ENCODE measurements at places on chromosomes 4 and X.

DNA sequence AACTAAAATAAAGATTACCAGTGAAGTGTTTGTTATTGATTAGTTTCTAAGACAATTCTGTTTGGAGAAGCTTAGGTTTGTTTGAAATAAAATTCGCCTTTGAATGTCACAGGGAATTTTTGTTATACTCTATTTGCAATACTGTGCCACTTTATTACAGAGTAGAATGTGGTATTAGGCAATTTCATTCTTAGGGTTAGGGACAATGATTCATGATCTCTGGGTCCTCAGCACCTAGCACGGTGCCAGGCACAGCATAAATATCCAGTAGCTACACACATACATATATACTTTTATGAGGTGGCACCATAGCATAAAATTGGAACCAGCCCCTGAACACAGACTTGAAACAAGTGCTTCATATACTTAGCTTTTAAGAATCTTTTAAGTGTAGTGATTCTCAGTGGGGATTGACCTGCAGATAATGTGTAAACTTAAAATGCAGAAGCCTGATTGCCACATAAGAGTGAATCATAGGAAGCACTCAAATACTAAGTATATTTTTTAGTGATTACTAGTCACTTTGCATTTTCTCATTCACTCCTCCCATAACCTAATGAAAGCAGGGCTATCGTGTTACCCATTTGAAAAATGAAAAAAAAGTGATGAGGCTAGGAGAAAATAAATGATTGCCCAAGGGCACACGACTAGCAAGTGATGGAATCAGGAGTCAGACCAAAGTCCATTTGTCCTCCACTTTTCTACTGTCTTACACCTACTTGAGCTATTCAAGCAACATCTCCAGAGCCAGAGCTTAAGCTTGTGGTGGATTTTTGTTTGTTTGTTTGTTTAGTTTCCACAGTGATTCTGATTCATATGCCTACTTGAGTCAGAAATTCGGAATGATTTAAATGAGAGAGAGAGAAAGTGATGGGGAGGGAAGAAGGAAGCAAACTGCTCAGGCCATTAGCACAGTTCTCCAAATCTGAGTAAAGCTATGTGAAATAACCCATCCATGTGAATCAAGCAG, 366.0 kb upstream of the FGF13 start:
- DNase-seq, result no peak

DNA sequence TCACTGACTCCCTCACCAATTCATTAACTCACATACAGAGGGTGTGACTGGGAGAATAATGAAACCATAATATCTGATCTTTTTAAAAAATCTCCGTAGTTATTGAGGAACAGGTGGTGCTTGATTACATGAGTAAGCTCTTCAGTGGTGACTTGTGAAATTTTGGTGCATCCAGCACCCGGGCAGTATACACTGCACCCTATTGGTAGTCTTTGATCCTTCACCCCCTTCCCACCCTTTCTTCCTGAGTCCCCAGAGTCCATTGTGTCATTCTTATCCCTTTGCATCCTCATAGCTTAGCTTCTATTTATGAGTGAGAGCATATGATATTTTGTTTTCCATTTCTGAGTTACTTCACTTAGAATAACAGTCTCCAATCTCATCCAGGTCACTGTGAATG, 1143.8 kb downstream of the PCDH19 start:
- no peak for DNase-seq

DNA sequence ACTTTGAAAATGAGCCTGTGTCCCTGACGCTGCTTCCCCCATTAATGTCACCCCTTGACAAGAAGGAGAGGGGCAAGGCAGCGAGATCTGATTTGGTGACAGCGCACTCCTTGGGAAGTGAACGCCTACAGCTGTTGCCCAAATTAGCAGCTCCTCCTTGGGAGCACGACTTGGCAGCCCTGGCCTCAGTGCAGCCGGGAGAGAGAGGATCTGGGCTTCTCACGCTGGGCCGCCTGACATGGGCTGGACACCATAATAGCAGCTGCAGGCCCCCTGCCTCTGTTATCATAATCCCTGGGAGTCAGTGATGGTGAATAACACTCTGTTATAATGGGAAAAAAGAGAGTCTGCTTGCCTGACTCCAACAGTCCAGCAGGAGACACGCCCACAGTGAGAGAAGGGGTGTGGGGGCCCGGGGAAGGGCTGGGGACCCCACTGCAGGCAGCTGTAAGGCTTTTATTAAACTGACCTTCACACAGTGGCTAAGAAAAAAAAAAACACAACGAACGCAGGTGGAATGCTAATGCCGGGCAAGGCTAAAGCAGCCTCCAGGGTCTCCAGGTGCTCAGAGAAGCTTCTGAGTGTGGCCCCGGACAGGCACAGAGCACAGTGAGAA, 73.3 kb downstream of the PSAPL1 start:
- DNase-seq, result no peak

GRCh38 chr4:17560065-17560673, 16.8 kb upstream of the LAP3 start:
- no peak for DNase-seq

DNA sequence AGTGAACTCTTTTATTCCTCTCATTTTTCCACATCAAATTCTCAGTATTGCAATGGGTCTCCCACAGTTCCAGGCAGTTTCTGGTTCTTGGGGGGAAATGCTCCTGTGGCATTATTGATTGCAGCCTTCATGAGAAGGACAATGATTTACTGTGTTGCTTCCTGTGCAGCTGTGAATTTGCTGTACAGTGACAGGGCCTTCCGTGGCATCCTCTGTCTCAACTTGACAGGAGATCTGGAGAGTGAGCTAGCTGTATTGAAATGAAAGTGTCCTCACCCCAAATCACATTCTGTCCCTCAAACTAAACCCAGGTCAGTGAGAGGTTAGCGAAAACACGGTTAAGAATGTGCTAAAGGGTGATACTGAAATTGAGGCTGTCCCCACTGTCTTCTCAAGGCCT, 77.1 kb upstream of the ATOH1 start:
- no peak for DNase-seq

DNA sequence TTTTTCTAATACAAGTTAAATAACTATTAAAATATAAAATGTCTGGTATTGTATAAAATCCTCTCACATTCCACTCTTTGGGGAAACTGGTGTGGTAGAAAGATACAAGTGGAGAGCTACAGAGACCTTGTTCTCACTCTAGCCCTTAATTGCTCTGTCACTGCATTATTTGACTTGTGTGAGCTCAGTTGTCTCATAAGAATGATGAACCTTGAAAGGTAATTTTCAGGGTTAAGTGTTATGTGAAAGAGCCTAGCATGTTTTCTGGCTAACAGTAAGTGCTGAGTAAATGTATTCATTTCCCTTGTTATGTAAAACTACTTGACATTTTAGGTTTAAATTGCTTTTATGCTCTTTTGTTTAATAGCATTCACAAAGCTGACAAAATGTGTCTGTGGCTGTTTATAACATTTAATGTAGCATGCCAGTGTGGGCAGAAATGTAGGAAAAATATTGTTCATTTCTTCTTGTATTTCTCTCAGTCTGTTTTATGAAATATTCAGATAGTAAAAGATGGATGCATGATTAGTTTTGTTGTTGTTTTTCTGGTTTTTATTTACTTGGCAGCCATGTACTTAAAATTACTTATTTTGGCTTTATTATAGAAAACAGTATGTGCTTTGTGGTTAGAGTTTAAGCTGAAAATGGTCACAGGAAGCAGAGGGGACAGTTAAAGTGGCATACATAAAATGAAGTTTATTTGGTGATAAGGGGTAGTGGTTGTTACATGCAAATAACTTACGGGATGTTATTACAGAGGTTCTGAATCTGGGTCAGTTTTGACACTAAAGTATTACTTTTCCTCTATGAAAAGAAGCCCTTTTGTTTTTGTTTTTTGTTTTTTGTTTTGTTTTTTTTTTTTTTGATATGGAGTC, 29.2 kb downstream of the SLAIN2 start:
- peak; percentile 13 for DNase-seq

DNA sequence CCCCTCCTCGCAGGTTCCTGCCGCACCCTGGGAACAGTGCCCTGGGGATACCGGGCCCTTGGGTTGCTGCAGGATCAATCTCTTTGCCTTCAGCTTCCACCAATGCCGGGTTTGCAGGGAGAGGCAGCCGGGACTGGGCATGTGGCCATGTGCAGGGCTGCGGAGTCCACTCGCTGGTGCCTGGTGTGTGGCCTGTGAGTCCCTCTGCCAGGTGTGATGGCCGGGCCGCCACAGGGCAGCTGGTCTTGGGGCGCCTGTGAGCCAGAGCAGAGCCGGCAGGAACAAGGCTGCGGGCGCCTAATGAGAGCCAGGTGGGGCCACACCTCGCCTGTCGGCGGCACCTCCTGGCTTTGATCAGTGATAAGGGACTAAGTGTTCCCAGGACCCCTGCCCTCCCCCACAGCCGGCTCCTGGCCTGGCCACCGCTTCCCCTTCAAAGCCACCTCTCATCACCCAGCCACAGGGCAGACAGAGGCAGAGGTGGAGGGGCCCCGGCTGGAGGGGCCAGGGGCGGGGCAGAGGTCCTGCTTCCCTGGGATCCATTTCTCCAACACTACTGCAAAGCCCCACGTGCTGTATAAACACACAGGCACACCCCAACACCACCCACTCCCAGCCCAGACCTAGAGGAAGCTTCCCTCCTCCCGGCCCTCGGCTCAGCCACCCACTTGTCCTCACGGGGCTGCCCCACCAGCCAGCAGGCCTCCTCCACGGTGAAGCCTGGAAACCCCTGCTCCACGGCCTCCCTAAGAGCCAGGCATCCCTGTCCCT, 132.7 kb downstream of the CPZ start:
- DNase-seq, result no peak

- DNase-seq, result no peak
Measured at GRCh38 chr4:139988863-139989765, 164.9 kb downstream of the MAML3 start.

DNA sequence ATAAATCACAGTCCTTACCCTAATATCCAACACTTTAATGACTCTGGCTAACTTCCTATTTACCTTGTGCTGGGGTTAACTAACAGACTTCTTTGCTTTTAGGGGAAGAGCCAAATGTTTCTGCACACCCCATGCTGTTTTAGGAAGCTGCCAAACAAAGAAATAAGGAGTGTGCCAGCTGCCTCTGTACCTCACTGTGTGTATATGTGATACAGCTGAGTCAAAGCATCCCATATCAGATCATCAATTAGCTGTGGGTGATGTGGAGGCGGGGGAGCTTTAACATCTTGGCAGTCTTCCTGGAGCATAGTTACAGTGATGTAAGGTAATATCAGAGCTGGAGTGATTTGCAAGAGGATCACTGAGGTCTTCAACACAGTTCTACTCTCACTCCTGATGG, 95.4 kb downstream of the COL25A1 start:
- peak; percentile 61 for DNase-seq

GRCh38 chrX:54479136-54480111, 16.6 kb downstream of the FGD1 start:
- peak; percentile 1 for DNase-seq

DNA sequence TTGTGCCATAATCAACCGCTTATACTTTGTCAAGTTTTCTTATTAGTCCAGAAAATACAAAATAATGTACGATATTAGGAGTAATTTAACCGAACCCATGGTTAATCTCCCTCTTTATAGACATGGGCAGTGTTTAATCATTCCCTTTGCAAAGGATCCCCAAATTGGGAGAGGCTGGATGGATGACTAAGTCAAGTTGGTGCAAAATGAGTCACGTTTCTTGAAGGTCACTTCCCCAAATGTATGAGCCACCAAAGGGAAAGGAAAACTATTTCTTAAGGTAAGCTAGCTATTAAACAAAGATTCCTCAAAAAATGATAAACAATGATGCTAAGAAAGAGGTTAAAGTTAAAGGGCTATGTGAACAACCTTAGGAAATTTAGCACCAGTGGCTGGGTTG, 17.5 kb downstream of the MAML3 start:
- no peak for DNase-seq

DNA sequence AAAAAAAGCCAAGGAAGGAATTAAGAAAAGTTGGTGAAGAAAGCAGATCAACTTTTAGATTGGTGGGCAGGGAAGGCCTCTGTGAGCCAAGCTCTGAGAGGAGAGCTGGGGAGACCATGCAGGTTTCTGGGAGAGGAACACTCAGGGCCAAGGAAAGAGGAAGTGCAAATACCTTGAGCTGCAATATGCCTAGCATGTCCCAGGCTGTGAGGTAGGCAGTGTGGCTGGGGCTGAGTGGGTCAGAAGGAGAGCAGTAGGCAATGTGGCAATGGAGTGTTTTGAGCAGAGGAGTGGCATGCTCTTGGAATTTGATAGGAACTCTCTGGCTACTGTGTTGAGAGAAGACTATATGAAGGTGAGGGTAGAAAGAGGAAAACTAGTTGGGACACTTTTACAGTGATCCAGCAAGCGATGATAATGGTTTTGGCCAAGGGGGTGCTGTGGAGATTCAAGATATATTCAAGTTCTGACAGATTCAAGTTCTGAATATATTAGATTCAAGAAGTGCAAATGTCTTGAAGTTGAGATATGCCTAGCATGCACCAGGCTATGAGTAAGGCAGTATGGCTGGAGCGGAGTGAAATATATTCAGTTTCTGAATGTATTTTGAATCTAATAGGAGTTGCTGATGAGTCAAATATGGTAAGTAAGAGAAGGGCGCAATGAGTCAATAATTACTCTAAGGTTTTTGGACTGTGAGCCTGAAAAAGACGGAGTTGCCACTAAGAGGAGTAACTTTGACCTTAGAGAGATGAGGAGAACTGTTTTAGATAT, 172.5 kb downstream of the CAMK2D start:
- DNase-seq, result no peak

GRCh38 chrX:9775930-9776329, 10.3 kb upstream of the GPR143 start:
- DNase-seq, result no peak

DNA sequence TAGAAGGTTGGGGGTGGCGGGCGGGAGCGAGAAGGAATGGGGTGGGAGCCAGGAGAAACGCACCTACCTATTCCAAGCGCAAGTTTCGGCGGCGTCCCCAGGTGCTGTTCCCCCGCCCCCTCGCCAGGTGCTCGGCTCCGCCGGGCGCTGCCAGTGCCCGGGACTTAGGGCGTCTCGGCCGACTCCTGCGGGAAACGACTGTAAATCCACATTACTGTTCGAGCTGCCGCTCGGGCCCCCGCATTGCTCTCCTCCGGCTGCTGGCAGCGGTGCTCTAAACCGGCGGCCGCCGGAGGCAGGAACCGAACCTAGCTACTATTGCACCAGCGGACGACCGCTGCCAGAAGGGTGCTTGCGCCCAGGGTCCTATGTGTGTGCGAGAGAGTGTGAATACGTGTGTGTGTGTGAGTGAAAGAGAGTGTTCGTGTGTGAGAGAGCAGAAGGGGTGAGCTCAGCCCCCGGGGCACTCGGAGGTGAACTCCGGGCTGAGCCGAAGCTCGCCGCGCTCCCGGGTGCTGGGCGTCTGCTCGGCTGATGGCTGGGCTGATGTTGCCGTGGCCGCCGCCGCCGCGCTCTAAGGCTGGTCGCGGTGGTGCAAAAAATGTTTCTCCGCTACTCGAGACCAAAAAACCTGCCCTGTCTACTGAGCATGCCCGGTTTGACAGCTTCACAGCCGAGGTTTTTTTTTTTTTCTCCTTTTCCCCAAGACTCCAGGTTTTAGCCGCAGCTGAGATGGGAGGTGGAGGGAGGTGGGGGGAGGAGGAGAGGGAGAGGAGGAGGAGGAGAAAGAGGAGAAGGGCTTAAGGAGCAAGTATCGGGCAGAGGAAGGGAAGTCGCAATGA, 115.7 kb upstream of the TEX13C start:
- peak; percentile 17 for DNase-seq

- no peak for DNase-seq
Measured at GRCh38 chr4:70940134-70940533, 38.0 kb downstream of the MOB1B start.

GRCh38 chr4:26015133-26015651, 101.2 kb downstream of the SMIM20 start:
- no peak for DNase-seq
